Stimulated activated CD4-positive, alpha-beta T cell treated with anti-CD3 and anti-CD28 coated beads, Interleukin-4, amount 100 ng/mL, for 24 hours (primary cell): ENCODE measurements at places on chromosomes 7 and 10.

DNA sequence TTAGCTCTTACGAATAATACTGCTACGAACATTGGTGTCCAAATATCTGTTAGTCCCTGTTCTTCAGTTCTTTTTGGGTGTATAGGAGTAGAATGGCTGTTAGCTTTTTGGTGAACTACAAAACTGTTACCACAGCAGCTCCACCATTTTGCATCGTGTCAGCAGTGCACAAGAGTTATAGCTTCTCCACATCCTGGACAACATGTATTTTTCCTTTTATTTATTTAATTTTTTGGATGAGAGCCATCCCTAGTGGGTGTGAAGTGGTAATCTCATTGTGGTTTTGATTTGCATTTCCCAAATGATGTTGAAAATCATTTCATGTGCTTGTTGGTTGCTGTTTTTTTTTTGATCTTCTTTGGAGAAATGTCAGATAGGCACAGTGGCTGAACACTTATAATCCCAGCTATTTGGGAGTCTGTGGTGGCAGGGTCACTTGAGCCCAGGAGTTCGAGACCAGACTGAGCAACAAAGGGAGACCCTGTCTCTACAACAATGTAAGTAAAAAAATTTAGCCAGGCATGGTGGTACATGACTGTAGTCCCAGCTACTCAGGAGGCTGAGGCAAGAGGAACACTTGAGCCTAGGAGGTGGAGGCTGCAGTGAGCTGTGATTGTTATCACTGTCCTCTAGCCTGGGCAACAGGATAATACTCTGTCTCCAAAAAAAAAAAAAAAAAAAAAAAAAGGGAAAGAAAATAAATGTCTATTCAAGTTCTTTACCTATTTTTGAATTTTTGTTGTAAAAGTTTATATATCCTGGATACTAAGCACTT, 31.7 kb downstream of the TRIM24 start:
- no peak for DNase-seq

GRCh38 chr10:53765311-53765710, 992.7 kb upstream of the MBL2 start:
- no peak for DNase-seq

- peak; percentile 30 for DNase-seq
Observed at GRCh38 chr10:128047991-128048818, 78.0 kb downstream of the MKI67 start.

DNA sequence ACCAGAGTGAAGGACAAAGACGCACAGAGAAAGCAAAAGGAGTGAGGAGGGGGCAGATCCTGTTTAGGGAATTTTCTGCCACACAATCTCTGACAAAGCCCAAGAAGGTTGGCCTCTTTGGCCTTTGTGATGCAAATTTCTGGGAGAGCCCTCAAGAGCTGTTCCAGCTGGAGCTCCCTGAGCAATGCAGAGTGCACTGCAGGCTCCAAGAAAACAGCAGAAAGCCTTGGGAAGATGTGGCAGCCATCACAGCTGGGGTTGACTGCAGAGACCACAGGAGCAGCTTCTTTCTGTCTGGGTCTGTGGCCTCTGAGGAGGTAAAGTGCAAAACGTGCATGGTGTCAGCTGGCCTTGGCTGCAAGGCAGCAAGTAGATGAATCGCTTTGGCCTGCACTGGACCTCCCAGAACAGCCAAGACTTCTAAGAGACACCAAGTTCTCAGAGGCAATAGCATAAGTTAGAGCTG, 200.2 kb downstream of the ELMO1 start:
- no peak for DNase-seq

DNA sequence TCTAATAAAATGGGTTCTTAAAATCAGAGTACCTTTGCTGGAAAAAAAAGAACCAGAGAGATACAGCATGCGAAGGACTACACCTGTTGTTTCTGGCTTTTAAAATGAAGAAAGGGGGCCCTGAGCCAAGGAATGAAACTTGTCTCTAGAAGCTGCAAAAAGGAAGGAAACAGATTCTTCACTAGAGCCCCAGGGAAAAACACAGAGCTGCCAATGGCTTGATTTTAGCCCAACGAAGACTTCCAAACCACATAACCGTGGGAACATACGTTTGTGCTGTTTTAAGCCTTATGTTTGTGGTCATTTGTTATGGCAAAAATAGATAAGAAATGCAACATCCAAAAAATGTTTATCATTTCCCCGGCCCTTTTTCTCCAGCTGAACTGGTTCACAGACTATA, 780.0 kb downstream of the SORCS1 start:
- DNase-seq, result no peak

- DNase-seq, result no peak
Observed at GRCh38 chr10:121722665-121723064, 124.4 kb upstream of the FGFR2 start.

GRCh38 chr7:78215199-78215598, 416.6 kb downstream of the PHTF2 start:
- no peak for DNase-seq

DNA sequence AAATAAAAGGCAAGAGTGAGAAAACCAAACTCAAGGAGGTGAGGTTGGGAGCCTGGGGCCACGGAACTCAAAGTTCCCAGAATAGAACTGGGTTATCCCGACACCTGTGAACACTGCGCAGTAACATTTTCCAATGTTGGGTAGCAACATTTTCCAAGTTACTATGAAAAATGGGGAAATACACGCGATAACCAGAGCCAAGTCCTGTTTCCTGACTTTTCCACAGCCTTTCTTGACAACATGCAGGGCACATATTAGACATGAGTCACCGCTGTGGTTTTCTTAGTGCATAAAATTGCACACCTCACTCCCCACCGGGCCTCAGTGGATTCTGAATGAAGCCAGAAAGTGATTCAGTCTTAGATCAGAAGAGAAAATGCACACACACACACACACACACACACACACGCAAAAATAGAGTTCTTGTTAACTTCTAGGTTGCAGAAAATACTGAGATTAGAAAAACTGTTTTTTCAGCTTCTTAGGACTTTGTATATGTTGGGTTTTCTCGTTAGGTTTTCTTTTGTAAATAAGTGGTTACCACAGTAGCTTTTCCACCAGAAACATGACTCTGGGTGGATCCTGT, 70.0 kb downstream of the CAMK1D start:
- peak; percentile 82 for DNase-seq

DNA sequence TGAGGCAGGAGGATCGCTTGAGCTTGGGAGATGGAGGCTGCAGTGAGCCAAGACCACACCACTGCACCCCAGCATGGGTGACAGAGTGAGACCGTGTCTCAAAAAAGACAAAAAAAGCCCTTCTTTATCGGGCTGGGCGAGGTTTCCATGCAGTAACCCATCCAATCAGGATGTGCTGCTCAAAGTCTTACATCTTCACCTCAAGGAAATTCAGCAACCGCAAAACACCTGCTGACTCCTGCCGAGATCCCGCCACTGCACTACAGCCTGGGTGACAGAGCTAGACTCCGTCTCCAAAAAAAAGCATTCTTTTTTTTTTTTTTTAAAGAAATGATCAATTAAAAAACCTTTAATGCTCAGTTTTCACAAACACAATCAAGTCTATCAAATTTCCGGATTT, 75.7 kb upstream of the KCTD7 start:
- DNase-seq, result no peak

DNA sequence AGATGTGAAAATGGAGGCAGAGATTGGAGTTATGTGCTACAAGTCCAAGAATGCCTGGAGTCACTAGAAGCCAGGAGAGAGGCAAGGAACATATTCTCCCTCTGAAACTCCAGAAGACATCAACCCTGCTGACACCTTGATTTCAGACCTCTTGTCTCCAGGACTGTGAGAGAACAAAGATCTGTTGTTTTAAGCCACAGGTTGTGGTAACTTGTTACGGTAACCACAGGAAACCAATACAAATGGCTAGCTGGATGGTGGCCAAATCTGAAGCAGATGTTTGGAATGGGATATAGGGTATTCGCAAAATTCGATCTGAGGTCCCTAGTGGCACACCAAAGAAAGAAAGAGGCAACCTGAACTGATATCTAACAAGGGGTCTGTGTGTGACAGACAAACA, 129.0 kb downstream of the HERPUD2 start:
- no peak for DNase-seq

DNA sequence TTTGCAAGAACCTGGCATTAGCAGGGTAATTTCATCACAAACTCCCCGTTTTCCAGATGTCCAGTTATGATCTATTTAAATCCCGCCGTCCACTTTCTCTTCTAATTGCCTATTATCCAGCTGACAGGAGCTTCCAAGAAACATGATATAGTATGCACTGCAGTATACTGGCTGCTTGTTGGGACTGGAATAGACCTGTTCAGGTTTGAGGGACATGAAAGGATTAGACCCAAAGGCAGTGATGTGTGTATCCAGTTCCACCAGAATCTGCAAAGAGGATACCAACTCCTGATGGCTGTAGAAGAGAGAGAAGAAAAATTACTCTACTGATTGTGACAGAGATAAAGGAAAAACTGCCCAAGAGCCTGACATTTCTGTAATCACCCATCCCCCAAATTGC, 8.9 kb downstream of the MSS51 start:
- no peak for DNase-seq

DNA sequence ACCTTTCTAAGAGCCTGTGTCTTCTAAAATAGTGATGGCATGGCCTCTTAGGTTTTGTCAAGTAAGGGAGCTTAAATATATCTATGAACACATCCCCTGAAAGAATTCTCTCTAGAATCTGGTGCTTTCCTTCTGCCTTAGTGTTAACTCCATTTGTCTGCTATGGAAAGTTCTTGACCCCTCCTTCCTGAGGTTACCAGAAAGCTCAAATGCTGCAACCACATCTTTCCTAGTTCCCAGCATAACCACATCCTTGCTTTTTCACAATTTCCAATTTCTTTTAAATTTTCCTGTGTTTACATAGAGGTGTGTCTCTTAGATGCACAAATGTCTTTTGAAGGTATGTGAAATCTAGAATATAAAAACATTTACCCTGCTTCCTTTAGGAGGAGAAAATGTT, 16.4 kb upstream of the GSDME start:
- no peak for DNase-seq

GRCh38 chr7:151851782-151852181, 25.1 kb downstream of the PRKAG2 start:
- no peak for DNase-seq

GRCh38 chr7:7742223-7742622, 23.8 kb upstream of the RPA3 start:
- no peak for DNase-seq

GRCh38 chr7:43632746-43633145, 49.8 kb downstream of the STK17A start:
- no peak for DNase-seq

DNA sequence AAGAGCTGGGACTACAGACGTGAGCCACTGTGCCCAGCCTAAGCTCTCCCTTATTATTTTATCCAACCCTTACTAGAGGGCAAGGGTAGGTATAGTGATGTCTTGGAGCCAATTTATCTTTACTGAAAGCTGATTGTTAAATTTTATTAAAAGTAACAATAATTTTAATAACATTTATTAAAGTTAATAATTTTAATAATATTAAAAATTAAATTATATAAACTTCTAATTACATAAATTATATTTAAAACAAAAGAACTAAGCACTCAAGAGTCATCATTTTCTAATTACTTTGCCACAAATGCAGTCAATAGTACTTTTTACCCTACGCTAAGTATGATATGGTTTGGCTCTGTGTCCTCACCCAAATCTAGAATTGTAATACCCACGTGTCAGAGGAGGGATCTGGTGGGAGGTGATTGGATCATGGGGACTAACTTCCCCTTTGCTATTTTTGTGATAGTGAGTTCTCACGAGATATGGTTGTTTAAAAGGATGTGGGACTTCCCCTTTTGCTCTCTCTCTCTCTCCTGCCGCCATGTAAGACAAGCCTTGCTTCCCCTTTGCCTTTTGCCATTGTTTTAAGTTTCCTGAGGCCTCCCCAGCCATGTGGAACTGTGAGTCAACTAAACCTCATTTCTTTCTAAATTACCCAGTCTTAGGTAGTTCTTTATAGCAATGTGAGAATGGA, 58.4 kb upstream of the ETV1 start:
- DNase-seq, result no peak

DNA sequence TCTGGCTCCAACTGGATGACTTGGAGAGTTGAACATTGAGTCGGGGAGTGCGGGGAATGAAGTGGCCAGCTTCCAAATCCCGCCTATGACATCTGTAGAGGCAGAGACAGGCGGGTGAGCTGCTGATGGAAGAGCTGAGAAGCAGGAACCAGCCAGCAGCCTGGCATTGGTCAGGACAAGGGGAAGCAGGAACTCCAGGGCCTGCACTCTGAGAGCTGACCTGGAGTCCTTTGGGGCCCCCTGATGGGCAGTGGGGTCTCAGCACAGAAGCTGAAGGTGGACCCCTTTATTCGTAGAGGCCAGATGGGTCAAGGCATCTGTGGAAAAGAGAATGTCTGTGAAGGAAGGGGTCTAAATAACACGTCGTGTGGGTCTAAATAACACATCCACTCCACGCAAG, 57.0 kb downstream of the SEC61G start:
- DNase-seq, result no peak

- DNase-seq, result no peak
Observed at GRCh38 chr7:137953665-137954470, 48.0 kb downstream of the CREB3L2 start.

GRCh38 chr10:45373576-45374349, at the start of gene ALOX5:
TSS of gene ALOX5 (plus strand) at chr10:45374216. CDS start at chr10:45374280, 64 bp downstream.
- peak; percentile 11 for DNase-seq

DNA sequence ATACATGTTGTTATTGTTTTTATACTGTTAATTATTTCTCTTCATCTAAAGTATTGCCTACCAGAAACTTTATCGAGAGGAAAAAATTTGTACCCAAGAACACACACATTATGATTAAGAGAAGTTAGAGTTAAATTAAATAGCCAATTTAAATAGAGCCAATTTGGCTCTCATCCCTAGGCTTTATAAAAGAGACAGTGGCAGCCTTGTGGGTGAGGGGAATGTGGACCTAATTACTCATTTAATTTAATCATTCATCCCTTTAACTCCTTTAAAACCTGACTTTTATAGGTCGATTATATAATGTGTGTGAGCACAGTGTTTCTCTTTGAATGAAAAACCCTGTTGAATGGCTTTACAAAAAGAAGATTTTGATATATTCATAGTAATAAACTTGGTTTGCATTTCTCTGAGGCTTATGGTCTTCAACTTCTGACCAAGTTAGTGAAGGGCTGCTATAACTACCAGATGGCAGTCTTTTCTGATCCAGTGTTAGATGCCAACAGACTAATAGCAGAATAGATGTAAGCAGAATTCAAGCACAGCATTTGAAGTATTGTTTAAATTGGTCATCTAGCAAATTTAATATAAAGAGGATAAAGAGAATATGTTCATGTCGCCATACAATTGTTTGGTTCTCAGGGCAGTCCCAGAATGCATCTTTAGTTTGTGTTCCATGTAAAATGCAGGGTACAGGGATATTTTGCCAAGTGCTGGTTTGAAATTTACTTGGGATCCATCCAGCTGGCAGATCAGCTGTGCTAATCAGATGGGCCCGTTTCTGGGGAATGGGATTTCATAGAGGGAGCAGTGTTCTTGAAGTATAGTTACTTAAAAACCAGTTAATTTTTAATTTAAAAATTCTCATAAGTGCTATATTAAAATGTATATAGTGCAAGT, 25.3 kb downstream of the ADD3 start:
- DNase-seq, result no peak

GRCh38 chr10:63515002-63515763, 6.0 kb upstream of the REEP3 start:
- peak; percentile 17 for DNase-seq

- no peak for DNase-seq
Observed at GRCh38 chr7:134693256-134693655, 46.6 kb downstream of the BPGM start.

GRCh38 chr7:112082306-112082705, 123.9 kb downstream of the DOCK4 start:
- DNase-seq, result no peak
